Type B pancreatic cell (in vitro differentiated cells): ENCODE measurements at places on chromosomes 3 and 15.

DNA sequence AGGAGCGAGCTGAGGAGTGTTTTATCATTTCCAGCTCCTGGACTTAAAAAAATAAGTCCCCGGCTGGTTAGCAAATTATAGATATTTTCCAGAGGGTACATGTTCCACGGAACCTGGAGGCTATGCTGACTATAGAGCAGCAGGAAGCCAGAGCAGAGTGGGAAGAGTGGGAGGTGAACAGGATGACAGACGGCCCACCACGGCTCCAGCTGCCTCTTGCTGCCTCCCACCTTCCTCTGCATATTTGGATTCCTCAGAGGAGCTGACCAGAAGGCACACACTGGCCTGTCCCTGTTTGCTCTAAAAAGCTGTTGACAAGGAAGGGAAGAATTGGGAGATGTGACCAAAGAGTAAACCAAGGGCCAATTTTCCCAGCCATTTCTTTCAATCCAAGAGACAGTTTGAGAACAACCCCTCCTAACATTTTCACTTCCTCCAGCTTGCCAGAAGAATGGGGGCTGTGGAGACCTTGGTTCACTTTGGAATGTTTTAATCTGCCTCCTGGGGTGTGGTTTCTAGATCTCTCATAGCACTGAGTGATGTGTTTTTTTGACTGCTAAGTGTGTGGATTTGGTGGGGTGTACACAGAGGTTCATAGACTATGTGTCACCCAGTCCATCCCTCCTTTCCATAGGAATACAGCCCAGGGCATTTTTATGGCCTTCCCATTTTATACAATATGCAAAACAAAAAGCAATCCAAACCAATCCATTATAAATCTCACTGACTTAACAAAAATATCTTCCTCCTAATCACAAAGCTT, 36.8 kb downstream of the HGD start:
- no peak for DNase-seq

DNA sequence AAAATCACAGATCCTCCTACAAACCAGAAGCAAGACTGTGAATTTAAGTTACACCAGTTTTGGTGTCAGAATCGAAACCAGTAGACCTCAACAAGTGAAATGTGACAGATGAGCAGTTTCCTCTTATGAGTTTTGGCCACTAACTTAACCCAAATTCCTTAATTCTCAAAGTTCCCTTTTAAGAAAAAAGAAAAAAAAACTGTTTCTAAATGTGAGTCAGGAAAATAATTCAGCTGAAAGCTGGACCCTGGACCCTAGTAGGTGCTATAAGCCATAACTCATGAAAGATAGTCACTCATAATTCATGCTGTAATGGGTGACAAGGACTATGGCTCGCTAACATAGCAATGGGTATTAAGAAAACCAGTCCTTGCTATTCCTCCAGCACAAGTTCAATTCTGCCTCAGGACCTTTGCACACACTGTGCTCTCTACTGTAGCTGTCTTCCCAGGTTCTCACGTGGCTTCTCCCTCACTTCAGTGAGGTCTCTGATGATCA, 9.0 kb upstream of the THRB start:
- DNase-seq: no peak

GRCh38 chr3:18208091-18208490, 217.0 kb downstream of the SATB1 start:
- DNase-seq: no peak

DNA sequence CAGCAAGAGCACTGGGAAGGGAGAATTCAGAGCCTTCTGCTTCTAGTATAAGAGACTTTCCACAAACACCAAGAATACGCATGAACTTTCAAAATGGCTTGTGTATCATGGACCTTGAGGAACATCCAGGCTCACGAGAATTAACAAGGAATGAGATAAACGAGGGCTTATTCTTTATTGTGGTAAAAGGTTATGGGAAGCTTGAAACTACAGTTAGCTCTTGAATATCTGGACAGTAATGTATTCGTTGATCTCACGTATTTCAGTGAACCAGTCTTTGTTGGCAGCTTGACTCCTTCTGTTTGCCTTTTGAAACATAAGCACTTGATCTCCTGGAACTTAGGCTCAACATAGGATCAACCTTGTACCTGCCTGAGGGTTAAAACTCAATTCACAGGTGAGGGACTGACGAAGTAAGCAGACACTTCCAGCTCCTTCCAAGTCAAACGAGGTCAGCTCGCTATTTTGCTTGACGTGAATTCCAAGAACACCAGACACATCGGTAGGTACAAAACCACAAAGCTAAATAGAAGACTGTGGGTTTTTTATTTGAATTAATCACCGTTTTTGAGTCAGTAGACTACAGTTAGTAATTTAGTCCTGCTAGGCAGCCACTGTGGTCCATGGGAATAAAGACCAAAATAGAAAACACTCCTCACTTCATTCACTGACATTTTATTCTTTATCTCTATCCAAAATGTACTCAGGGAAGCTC, 30.8 kb downstream of the GALNT15 start:
- no peak for DNase-seq

- no peak for DNase-seq
Observed at GRCh38 chr15:76753131-76753530, 152.0 kb downstream of the SCAPER start.

- DNase-seq: no peak
Observed at GRCh38 chr15:39685999-39686613, 96.5 kb downstream of the FSIP1 start.

DNA sequence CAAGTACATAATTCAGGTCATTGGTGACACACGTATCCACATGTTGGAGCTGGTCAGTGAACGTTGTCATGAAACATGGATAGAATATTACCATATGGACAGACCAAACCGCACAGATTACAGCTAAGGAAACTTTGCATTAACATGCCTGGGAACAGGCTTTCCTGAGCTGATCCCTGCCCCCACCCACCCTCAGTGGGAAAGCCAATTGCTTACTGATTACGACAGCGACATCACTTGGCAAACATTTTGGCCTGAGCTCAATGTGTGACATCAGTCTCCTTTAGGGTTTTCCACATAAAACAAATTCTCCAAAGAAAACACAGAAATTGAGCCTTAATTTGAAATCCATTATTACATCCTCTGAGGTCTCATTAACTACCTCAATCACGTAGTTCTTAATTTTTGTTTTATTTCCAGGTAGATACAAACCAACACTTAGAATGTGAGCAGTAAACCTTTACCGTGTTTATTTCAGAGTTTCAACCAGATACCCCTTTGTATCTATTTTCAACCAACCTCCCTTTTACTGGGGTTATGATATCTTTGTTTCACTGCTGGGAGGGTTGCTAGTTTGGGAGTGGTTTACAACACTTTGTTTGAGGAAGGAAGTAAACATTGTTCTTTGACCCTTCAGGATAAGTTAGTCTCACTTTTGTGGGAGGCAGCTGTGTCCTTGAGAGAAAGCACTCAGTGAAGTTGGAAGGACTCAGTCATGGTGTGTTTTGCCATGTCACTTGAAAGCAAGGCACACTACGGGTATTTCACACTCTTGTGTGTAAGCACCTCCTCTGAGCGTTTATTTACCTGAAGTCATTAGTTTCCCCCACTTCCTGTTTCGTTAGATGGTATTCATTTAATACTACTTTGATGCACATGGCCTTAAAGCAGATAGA, 103.1 kb downstream of the CMSS1 start:
- DNase-seq: no peak

GRCh38 chr3:16229681-16230080, 35.1 kb downstream of the DPH3 start:
- DNase-seq: no peak

DNA sequence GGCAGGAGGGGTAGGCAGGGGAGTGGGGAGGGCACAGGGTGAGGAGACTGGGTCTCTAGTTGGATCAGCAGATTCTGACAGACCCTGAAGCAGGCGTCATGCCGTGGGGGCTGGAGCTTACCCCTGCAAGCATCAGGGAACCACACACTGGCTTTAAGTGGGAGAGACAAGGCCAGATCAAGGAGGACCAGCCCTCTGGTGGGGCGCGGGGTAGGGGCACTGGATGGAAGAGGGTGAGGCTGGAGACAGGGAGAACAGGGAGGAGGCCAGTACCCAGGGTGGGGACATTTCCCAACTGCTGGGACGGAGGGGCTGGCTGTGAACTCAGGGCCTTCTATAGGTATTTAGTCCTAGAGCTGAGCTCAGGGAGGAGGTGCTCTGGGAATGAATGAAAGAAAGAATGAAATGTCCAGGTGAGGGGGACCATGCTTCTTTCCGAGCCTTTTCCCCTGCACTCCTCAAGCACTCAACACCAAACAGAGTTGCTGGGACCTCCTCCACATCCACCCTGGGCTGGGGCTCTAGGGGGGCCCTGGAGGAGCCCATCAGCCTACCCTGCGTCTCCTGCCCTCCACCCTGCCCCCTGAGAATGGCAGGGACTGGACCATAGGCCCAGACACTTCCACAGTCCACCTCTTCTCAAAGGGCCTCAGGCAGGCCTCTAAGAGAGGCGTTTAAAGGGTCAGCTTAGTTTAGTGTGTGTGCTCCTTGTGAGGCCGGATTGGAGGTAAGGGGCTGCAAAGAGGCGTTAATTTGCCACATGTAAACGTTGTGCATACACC, 49.0 kb upstream of the FGD5 start:
- peak; percentile 62 for DNase-seq

GRCh38 chr15:74041311-74041756, 41.0 kb downstream of the GOLGA6A start:
- DNase-seq: no peak

GRCh38 chr3:106635271-106635670, 742.0 kb upstream of the CCDC54 start:
- no peak for DNase-seq

DNA sequence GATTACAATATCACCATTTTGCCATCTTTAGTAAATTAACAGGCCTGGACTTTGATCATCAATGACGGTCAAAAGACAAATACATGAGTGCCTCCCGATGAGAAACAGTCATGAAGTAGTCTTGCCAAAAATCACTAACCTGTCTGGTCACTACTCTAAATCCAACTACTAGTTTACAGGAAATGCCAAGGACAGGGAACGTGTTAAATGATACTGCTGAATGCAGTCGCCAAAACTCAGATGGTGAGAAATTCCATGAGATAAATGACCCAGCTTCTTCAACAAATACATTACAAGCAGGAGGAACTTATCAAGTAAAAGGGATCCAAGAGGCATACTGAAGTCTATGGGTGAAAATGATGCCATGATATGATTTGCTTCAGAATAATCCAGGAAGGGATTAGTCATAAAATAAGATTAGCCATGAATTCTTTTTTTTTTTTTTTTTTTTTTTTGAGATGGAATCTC, 35.8 kb upstream of the ATP13A3 start:
- DNase-seq: no peak

GRCh38 chr3:12186515-12187286, 28.0 kb upstream of the TIMP4 start:
- DNase-seq: no peak

DNA sequence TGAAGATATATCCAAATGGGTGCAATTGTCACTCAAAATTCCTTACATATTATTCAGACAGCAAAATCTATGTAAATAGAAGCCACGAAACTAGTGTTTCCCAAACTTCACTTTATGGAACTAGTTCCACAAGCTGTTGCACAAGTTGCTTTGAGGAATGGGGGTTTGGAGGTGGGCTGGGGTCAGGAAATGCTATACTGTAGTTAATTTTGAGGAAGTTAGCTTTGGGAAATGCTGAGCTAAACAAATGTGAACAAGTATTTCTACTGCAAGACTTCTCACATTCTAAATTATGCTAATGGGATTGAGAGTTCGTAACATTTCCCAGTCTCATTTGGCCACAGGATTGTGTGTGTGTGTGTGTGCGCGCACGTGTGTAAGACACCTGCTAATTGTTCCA, 28.7 kb upstream of the SAMMSON start:
- DNase-seq: no peak

DNA sequence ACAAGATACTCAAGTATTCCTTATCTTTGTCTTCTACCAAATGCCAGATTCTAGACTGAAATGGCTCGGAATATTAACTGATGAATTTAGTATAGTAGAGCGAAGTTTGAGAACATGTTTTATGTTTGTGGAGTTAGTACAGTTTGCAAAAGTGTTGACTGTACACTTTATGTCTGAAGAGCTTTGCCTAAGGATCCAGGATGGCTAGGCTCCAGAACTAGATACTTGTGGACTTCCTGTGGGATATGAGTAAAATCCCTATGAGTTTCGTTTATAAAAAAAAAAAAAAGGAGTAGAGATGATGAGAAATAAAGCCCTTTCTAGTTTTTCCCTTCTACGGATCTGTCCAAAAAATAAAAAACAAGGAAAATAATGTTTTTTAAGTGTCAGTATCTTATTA, 96.7 kb downstream of the TP63 start:
- no peak for DNase-seq

GRCh38 chr3:150365132-150365604, 42.9 kb upstream of the TSC22D2 start:
- no peak for DNase-seq

DNA sequence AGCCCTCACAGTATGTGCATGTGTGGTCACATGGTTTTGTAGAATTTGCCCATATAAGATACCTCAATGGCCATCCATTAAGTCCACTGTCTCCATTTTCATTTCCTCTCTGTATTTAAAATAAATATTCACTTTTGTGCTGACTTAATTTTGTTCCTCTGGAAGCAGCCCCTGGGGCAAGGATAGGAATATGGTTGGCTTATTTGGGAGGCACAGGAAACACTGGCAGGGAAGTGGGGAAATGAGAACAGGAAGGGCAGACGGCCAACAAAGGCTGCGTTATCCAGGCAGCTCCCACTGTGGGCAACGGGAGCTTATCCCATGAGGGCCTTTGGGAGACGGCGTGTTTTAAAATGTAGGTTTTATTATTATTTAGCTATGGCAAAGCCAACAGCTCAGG, 148.6 kb downstream of the SHQ1 start:
- DNase-seq: no peak

- DNase-seq: no peak
Observed at GRCh38 chr3:152519376-152519775, 250.6 kb downstream of the MBNL1 start.

DNA sequence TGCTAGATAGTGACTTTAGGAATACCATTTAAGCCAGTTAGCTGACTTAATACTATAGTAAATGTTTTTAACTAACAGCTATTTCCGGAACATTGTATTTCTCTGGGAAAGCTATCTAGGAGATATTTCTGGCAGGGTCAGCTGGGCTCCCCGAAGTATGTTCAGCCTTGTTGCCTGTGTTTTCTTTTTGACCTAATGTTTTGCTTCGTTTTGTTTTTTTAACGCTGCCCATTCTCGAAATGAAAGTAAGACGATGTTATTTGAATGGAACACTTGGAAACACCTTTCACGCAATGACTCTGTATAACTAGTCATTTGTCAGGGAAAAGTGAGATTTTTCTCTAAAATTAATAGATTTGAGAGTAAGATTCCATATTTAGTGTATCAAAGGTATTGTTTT, 702.9 kb upstream of the NAALADL2 start:
- no peak for DNase-seq

- DNase-seq: peak; percentile 50
Observed at GRCh38 chr3:128274837-128275236, 121.6 kb downstream of the EEFSEC start.
